SW480 (cell line): ENCODE measurements at places on chromosomes 11 and 22.

- no peak for DNase-seq
Observed at GRCh38 chr11:60699936-60700335, 524 bp downstream of the MS4A8 start.

DNA sequence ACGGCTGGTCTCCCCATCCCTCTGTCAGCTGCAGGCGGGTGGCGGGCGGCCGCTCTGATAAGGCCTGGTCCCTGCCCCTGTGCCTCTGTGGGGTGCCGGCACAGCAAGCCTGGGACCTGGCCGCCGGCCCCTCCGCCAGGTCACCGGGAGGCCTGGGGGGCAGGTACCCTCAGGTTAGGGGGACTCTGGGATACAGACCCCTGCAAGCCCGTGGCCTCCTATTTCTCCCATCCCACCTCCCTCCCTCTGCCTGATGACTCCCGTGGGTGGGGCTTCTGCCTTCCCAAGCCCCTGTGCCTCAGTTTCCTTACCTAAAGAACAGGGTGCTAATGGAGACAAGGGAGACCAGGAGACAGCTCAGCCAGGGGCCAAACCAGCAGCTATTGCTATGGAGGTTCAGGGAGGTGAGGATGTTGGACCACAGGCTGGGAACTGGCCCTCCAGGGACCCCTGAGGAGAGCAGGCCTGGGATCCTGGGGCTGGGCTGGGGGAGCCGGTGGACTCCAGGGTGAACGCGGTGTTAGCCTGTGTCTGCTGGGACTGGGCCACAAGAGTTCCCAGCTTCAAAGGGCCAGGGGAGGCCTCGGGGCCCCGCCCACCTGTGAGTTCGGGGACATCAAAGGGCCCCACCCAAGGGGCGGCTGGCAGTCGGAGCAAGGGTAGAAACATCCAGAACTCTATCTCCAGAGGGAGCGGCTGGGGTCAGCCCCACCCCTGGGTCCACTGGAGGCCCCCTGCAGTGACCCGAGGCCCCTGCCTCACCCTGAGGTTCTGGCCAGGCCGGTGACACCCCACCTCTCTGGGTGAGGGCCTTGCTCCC, 32.0 kb upstream of the TH start:
- DNase-seq, result peak; percentile 95

- no peak for DNase-seq
Observed at GRCh38 chr22:36100134-36100824, 60.3 kb downstream of the APOL3 start.

DNA sequence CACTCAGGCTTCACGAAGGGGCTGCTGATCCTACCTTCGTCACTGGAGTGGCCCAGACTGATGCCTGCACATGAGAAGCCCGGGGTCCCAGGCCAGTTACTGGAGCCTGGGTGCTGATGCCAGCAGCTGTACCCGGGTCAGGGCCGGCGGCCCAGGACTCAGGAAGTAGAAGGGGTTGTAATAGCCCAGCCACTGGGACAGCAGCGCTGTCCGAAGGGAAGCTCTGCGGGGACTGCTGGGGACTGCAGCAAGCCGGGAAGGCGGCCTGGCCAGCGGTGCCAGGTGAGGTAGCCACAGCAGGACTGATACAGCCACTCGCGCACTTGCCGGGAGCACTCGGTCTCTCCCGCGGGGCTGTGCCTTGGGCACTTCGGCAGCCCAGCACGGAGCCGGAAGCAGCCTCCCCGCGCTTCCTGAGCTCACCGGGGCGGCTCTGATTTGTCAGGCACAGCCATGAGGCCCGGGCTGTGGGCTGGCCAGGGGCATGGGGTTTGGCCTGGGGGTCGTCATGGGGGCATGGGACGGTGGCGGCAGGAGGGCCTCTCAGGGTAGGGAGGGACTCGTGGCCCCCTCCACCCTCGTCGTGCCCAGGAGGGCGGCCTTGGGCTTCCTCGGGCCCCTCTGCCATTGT, 13.9 kb upstream of the OR8K1 start:
- no peak for DNase-seq

DNA sequence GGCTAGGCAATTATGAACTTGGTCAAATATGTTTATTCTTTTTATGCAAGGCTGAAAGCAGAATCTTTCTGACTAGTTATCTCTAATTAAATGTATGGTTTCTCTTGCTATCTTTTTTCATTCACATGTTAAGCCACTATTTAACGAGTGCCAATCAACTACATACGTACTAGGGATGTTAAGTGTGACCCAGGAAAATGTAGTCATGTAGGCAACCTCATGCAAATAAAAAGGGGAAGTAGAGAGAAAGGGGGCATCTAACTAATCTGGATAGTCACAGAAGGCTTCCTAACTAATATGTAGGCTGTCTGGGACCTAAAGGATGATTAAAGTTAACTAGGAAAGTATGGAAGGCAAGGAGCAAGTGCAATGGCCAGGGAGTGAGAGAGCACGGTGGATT, 23.5 kb downstream of the TBRG1 start:
- DNase-seq, result no peak

- DNase-seq, result peak; percentile 48
Observed at GRCh38 chr22:44752285-44753188, at the start of gene ARHGAP8. TSS of gene ARHGAP8 (plus strand) at chr22:44752575. CDS start at chr22:44786528, 33,953 bp downstream.

DNA sequence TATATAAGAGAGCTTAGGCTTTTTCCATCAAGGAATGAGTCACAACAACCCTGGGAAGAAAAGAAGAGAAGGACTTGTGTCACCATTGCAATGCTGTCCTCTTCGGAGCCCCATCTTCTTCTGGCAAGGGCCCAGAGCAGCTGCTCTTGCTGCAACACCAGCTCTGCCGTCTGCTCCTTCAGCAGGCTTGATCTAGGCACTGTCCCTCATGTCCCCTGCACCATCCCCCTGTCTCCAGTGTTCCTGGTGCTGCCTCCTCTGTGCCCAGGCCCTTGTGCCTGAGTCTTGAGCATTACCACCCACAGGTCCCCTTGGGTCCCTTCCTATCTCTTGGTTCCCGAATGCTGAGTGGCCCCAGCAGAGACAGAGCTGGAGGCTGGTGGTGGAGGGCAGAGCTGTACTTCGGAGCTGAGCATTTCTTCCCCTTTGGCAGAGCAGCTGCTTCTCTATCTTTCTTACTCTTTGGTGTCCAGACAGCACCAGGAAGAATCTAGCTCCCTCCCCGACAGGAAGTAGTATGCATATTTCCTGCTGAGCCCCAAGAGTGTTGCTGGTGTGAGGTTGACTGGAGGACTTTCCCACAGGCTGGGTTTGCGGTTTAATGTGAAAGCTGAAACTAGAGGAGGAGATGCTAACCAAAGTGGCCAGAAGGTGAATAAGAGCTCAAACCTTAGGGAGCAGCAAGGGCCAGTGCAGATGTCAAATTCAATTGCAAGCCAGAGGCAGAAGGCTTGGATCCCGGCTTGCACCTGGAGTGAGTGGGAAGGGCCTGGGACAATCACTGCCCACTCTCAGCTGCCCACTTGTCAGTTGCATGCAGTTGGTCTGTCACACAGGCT, 27.8 kb downstream of the WEE1 start:
- DNase-seq, result no peak

DNA sequence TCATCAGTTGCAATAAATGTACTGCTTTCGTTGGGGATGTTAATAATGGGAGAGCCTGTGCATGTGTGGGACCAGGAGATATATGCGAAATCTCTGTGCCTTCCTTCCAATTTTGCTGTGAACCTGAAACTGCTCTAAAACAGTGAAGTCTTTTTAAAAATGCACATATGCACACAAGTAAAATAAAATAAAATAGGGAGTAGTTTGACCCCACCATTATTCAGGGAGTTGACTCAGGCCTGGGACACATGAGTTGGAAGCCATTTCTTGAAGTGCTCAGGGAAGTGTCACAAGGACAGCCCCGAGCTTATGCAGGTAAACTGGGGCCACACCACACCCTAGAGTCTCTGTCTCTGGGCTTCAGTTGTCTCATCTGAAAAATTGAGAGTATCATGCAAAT, 183.1 kb upstream of the POU2AF2 start:
- DNase-seq, result no peak

- DNase-seq, result no peak
Observed at GRCh38 chr11:62882431-62882749, 1.7 kb downstream of the SLC3A2 start.

GRCh38 chr11:110984693-110985092, 260.8 kb upstream of the POU2AF2 start:
- DNase-seq, result no peak

GRCh38 chr11:19959648-19960059, 200.6 kb downstream of the DBX1 start:
- DNase-seq, result no peak

DNA sequence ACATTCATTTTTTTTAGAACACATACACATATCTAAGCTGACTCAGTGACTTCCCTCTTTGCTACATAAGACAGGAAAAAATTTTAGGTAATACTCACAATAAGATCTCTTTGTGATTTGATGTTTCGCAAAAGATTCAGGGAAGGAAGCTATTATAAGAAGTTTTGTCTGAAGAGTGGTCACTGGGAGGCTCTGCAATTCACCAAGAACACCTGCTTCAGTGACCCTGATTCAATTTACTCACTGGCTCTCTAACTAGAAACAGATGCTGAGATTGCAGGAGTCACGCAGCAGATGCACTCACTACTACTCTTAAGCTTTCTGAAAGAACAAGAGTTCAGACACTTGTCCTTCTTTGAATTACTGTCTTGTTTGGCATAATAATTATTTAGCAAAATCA, 193.6 kb upstream of the DDI1 start:
- DNase-seq, result no peak

DNA sequence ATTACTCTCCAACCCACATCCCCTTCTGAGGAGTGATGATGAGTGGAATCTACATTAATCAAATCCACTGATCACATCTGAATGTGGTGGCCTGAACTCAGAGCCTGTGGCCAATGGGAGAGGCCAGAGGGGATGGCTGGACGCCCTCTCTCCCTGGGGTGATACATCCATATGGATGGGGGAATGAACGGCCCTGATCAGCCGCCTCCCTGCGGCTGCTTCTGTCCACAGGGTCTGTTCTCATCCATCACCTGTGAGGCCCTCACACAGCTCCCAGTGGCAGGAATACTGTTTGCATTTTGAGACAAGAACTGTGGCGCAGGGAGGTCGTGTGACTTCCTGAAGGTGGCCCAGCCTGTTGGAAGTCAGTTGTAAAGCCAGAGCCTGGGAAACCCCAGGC, 78.3 kb upstream of the SHISAL1 start:
- no peak for DNase-seq

GRCh38 chr11:122755409-122755808, 82.9 kb upstream of the CRTAM start:
- DNase-seq, result no peak

DNA sequence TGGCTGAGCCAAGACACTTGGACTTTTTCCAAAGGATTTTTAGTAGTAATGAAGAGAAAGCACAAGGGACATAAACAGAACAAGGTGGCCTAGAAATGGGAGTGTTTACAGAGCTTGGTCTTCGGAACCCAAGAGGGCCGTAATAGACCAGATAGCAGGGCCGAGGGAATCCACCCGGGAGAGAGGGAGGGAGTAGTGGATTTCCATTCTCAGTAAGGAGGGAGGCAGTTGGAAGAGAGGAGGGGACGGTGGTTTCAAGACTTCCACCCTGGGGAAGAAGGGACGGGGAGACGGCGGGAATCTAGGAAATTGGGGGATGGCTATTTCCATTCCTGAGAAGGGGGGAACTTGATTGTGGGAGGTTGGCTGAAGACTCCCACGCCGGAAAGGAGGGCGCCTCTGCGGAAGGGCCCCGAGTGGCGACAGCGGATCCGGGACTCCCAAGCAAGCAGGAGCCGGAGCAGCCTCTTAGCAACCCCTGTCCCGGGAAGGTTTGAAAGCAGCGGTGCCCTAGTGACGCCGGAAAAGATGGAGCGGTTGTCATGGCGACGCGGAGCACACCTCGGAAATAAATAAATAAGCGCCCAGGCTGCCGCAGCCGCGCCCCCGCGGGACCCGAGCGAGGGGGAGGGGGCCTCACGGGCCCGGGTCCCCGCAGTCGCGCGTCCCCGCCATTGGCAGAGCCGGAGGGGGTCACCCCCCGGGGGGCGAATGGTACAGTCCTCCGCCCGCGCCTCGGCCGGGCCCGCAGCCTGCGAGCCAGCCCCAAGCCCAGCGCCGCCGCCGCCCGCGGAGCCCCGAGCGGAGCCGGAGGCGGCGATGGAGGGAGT, 31.6 kb downstream of the EIF3F start:
- no peak for DNase-seq

GRCh38 chr11:27280140-27280539, 82.9 kb downstream of the CCDC34 start:
- DNase-seq, result no peak

- no peak for DNase-seq
Observed at GRCh38 chr22:20834206-20834605, 24.4 kb downstream of the PI4KA start.

DNA sequence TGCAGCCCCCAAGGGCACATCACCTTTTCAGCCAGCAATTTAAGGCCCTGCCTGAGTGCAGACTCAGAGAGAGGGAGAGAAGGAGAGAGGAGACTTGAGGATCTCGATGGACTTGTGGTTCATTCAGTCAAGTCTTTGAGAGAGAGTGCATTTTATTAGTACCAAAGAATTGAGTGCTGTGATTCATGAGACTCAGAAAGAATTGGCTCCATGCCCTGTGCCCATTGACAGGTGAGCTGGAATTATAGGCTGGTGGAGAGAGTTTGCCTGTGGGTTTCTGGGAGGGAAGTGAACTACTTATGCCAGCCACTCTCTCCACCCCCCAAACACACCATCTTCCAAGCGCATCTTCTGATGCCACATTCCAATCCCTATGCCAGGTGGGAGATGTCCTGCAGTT, 236.8 kb downstream of the MN1 start:
- no peak for DNase-seq

DNA sequence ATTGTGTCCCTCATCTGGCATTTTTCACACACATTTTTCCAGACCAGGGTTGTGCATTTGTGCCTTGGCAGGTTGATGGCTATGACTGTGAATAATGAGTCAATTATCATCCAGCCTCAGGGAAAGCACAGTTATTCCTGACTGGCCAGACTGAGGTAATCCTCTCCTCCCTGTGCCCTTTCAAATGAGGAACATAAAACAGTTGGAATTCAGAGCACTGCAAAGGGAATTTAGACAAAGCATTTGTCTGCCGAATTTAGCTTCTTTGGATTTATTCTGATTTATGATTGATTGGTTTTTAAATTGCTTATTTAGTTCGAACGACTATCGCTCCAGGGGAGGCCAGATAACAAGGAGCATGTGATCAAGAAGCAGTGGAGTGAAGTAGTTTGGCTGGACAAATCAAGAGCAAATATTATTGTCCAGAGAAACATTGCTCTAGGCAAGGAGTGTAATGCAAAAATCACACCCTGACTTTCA, 30.8 kb upstream of the RAG2 start:
- no peak for DNase-seq

DNA sequence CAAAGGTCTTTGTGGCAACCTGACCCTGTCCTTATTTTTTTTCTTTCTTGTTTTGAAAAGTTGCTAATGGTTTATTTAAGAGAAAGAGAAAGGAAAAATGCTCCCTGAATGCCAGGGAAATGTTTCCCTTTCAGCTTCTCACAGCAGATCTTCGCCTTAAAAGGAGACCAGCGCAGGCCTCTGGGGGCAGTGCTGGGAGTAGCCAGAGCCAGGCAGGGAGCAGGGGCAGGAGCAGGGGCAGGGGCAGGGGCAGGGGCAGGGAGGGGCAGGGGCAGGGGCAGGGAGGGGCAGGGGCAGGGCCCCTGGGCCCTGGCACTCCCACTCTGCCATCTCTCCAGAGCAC, 5.1 kb downstream of the MOB2 start:
- no peak for DNase-seq
